NCI-H2029 (cell line): ENCODE measurements at places on chromosomes 6 and 20.

GRCh38 chr6:82702574-82702973 lies 339.0 kb downstream of the TPBG start:
- no peak for DNase-seq

DNA sequence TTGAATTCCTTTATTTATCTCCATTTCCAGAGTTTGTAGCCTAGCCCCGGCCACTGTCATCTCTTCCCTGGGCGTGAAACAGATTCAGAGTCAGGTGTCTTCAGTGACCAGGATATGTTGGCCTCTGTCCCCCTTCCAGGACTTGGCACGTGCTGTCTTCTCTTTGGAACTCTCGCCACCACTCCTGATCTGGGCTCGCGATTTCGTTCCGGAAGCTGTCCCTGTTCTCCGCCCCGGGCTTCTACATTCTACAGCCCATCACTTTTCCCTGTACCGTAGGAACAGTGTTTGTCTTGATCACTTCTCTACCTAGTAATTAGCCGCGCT lies 739 bp downstream of the GSS start:
- DNase-seq, result no peak

DNA sequence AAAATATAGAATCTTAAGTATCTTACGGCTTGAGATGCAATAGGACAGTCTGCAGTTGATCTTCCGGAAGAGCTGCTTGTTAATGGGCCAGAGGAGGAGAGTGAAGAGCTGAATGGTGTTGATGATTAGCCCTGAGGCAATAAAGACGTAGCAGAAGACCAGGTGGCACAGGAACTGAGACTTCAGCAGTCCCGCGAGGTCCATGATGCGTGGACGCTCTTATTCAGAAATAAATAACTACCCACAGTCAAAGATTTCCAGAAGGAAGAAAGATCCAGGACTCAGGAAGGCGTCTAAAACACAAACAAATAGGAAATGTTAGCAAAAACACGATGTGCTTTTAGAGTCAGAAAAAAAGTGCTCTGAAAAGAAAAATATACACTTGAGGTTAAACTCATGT lies 41.9 kb downstream of the AGPAT4 start:
- no peak for DNase-seq

DNA sequence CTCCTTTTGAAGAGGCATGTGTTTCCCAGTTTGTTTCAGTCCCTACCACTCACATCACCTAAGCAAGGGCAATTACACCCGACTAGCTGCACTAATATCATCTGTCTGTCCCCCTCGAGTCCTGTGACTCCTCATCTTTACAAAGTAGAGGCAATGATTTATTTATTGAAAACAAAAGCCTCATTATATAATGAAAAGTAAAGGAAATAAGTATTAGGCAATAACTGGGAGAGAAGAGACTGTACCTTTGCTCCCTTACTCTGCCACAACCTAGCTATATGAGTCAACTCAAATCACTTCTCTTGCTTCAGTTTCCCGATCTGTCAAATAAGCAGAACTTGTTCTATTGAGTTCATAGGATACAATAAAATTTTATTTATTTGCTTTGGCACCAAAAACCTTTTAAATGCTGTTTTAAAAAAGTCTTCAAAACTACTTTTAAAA lies 38.9 kb downstream of the CSNK2A1 start:
- no peak for DNase-seq
